ENCODE measurements at places on chromosomes 2 and 18.

- DNase-seq: no peak
Measured at GRCh38 chr18:907115-907884, 2.6 kb downstream of the ADCYAP1 start.

- peak; percentile 62 for DNase-seq
Measured at GRCh38 chr2:12718711-12719399, 2.1 kb downstream of the TRIB2 start.

- DNase-seq: no peak
Measured at GRCh38 chr18:56001576-56001975, 413.6 kb upstream of the TCF4 start.

GRCh38 chr2:230179907-230180306, 39.9 kb downstream of the SP110 start:
- no peak for DNase-seq

DNA sequence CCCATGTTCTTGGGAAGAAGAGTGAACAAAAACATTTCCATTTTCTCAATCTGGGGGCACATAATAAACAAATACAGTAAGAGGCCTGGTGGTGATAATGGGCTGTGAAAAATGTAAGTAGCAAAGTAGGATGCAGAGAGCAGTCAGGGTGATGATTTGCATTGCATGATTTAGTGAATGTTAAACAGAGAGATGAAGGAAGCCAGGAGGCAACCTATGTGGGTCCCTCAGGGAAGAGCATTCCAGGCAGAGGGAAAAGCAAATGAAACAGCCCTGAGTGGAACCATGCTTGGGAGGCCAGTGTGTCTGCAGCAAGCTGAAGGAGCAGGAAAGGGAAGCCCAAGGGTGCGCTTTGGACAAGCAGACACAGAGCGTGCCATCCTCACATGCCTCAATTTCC, 5.4 kb downstream of the VIT start:
- DNase-seq: no peak

DNA sequence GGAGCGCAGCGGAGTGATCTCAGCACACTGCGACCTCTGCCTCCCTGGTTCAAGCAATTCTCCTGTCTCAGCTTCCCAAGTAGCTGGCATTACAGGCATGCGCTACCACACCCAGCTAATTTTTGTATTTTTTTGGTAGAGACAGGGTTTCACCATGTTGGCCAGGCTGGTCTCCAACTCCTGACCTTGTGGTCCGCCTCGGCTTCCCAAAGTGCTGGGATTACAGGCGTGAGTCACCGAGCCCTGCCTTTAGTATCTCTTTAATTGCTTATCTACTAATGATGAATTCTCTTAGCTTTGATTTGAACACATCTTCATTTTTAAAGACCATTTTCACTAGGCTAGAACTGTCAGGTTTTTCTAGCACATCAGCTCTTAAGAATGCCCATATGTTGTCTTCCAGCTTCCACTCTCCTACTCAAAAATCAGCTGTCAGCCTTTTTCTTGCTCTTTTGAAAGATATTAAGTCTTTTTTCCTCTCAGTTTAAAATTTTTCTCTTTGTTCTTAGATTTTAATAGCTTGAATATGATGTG, 16.1 kb upstream of the MFSD2B start:
- no peak for DNase-seq

DNA sequence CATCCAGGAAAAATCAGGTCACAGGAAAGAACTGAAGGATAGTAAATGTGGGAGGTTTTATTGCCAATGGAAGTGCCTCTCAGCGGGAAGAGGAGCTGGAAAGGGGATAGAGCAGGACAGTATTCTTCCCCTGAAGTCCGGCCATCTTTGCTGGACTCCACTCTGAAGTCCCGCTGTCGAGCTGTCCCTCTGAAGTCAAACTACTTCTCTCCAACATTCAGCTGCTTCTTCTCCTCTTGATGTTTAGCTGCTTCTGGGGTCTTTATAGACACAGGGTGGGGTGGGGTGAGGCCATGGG, 23.5 kb upstream of the SLC39A10 start:
- DNase-seq: no peak

GRCh38 chr2:34892256-34892655, 1293.2 kb upstream of the FAM98A start:
- DNase-seq: no peak

- no peak for DNase-seq
Measured at GRCh38 chr2:210432633-210433032, 43.9 kb downstream of the LANCL1 start.

- no peak for DNase-seq
Measured at GRCh38 chr18:44826418-44827259, 146.0 kb downstream of the SETBP1 start.

DNA sequence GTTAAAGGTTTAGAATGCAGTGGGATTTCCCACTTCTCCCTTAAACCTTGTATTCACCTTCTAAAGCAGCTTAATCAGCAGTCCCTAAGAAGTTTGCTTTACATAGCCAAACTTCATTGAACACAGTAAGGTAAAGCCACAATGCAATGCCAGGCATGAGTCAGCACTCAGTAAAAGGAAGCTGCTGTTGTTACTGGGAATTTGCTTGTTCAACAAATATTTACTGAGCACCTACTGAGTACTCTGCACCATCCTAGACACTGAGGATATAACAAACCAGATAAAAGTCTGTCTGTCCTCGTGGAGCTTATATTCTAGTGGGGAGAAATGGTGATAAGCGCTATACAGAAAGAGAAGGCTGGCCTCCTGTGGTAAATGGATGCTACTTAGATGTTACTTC, 162.7 kb downstream of the PKP4 start:
- DNase-seq: no peak

GRCh38 chr2:234339011-234339410, 157.9 kb downstream of the ARL4C start:
- DNase-seq: no peak

DNA sequence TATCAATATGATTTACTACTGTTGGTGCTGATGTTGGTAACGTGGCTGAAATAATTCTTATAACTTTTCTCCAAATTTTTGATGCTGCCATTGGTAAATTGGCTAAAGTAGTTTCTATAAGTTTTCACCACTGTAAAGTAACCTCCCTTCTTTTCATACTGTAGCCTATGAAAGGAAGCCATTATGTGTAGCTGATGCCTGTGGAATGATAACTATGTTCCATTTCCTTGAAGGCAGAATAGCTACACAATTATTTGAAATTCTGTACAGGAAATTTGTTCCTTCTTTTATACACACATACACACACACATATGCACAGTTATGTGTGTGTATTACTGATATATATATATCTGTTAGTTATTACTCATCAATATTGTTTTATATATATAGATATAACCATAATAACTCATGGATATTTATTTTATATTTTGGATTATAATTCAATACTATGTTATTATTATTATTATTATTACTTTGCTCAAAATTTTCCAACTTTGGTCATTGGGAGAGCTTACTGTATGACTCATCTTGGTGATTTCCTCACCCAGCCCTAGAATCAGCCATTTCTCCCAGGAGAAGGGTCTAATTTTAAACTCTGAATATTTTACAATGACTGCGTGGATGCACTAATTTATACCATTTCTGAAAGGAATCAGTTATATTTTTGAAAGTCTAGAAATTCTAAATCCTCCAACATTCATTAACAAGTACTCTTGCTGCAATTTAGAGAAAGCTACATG, 1677.7 kb downstream of the SUCLG1 start:
- no peak for DNase-seq
